Colonic mucosa (tissue), 4 donors: ENCODE measurements at places on chromosomes 2 and 18. TPM values are rescaled to one million over a fixed set of nuclear protein-coding genes. Genes with fewer than 3 reads are reported as not detected.

- no peak for DNase-seq
Measured at GRCh38 chr2:112187046-112187715, 49.0 kb downstream of the FBLN7 start.

DNA sequence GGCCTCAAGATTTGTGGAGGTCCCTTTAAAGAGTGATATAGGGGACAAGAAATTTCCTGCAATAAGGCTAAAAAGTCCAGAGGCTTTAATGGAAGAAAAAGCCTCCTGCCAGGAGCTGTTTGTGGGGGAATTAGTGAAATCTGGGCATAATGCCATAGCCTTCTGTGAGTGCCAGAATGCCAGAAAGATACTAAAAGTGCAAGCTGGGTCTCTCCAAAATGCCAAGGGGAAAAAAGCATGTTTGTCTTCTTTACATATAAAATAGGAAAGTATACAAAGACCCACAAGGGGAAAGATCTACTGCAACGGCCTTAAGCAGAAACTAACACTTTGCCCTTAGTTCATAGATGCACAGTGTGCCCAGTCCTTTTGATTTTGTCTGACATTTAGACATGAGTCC, 647.7 kb upstream of the ZNF804A start:
- no peak for DNase-seq

DNA sequence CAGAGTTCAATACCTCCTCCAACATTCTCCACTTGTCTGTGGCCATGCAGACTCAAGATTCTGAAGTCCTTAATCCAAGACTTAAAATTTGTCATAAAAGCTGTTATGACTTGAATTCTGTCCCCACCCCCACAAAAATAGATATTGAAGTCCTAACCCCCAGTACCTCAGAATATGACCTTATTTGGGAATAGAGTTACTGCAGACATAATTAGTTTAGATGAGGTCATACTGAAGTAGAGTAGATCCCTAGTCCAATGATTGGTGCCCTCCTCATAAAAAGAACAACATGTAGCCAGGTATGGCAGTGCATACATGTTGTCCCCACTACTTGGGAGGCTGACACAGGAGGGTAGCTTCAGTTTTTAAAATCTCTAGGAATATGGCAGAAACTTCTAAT, 9.2 kb downstream of the TPGS2 start:
- DNase-seq, result no peak

RNF125 gene
- 13.9 TPM for total RNA-seq

TPO gene
- 0.94 TPM for total RNA-seq

TPGS2 gene
- 51.8 TPM for total RNA-seq
